Natural killer cell (primary cell): ENCODE measurements at places on chromosomes 1 and 21.

GRCh38 chr1:208207388-208208131, 36.6 kb downstream of the PLXNA2 start:
- H3K4me3 ChIP-seq: no peak overlapping the region
- no peaks in the 10 kb centered on the region for H3K36me3 ChIP-seq
- no peaks in the 10 kb centered on the region for H3K27me3 ChIP-seq
- no peak for DNase-seq
- no peaks in the 10 kb centered on the region for H3K4me1 ChIP-seq
- H3K27ac ChIP-seq: no peak overlapping the region

DNA sequence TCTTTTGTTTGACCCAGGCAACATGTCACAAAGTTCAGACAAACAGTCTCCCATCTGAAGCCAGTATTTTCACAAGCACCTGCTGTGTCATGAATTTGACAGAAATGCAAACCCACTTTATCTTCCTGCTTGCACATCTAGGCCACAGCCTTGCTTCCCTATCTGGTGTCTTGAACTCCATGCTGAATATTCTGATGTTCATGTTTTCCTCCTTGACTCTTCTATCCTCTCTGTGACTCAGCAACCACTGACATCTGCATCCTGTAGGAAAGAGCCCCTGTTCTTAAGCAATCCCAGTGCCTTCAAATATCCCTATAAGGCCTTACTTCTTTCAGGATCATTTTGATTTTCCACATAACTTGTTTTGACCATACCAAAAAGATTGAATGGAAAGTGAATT, 6.5 kb downstream of the CD55 start:
- no peak overlapping the region for H3K4me3 ChIP-seq
- no peak for DNase-seq
- H3K4me1 ChIP-seq: peaks cover 7% of the 10 kb centered on the region
- peaks cover 81% of the 10 kb centered on the region for H3K36me3 ChIP-seq
- no peak overlapping the region for H3K27ac ChIP-seq

DNA sequence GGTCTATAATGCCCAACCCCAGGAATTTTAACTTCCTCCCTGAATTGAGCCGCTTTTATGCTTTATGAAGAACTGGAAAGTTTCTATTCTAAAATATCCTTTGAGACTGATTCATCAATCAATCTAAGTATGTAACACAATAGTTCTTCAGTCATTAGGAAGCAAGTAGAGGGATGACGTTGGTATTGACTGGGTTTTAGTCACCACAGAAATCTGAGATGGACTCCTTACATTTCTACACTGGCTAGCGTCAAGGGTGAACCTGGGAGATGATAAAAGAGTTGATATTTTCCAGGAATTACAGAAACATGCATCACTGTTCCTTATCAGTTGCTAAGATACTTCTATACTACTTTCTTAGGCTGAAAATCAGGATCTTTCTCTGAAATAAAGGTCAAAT, 308.0 kb downstream of the HMCN1 start:
- H3K27me3 ChIP-seq: no peaks in the 10 kb centered on the region
- H3K4me1 ChIP-seq: no peaks in the 10 kb centered on the region
- no peak overlapping the region for H3K4me3 ChIP-seq
- H3K36me3 ChIP-seq: no peaks in the 10 kb centered on the region
- DNase-seq: no peak
- H3K27ac ChIP-seq: no peak overlapping the region

DNA sequence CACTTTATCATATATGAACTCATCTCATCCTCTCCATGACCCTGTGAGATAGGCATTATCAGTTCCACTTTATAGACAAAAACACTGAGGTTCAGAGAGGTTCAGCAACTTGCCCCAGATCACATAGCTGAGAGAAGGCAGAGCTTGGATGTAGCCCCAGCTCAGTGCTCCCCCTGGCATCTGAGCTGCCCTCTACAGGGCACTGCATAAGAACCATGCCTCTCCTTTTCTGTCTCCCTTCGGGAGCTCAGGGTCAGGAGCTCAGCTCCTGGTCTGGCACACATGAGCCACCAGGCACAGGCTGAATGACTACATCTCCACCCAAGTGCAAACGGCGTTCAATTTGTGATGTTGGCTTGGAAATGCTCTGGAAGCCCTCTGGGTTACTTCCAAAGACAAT, 16.9 kb downstream of the RAB7B start:
- no peaks in the 10 kb centered on the region for H3K36me3 ChIP-seq
- H3K4me1 ChIP-seq: no peaks in the 10 kb centered on the region
- H3K27me3 ChIP-seq: no peaks in the 10 kb centered on the region
- DNase-seq: no peak

DNA sequence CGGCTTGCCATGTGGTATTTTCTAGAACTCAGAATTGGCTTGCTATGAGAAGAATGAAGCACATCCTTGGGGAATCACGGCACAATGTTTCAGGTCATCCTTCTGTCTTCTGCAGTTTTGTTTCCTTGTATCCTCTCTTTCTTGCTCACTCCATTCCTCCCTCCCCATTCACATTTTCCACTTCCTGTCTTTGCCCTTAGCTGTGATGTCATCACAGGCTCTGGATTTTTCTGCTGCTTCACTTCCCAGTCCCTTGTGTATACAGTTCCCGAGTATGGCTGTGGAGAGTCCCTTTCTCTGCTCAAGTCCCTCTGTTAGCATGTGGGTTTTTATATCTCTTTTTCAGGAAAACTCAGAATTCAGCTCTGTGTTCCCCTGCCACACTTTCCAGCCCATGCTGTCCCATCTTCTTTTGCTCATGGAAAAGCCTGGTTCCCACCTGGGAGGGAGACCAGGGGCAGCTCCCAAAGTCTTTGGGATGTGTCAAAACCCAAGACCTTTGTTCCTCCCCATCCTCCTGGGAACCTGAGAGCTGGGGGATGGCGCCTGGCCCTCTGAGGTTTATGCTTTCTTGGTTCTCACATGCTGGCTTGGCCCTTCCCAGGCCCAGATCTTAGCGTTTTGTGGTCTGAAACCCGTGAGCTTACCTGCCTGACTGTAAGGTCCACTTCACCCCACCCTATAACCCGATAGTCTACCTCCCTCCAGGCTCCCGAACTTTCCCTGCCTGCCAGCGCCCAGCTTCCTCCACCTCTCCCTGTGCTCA, 4.8 kb upstream of the RGS16 start:
- peaks cover 46% of the 10 kb centered on the region for H3K27me3 ChIP-seq
- H3K4me3 ChIP-seq: no peak overlapping the region
- H3K27ac ChIP-seq: no peak overlapping the region
- H3K36me3 ChIP-seq: no peaks in the 10 kb centered on the region
- DNase-seq: no peak

- no peaks in the 10 kb centered on the region for H3K36me3 ChIP-seq
- no peaks in the 10 kb centered on the region for H3K27me3 ChIP-seq
- H3K4me3 ChIP-seq: no peak overlapping the region
- DNase-seq: no peak
Observed at GRCh38 chr1:192104852-192105251, 53.4 kb upstream of the RGS18 start.

DNA sequence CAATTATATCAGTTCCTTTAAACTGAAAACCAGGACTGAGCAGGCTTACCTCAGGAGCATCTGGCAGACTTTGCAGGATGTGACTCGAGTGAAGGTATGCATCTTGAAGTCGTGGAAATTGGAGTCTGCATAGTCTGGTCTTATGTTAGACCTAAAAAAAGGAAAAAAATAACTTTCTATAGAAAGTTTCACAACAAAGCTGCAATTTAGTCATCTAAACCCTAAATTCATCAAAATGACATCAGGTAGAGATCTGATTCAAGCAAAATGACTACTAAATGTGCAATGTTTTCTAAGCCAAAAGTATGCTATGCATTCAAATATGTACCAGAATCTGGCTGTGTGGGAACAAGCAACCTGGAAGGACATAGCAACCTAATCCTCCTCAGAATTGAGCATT, 260.1 kb downstream of the VAV3 start:
- no peak for DNase-seq
- no peaks in the 10 kb centered on the region for H3K27me3 ChIP-seq
- H3K4me1 ChIP-seq: no peaks in the 10 kb centered on the region
- H3K27ac ChIP-seq: no peak overlapping the region
- peaks cover 26% of the 10 kb centered on the region for H3K36me3 ChIP-seq
- no peak overlapping the region for H3K4me3 ChIP-seq

GRCh38 chr21:25936776-25937175, 202.0 kb downstream of the GABPA start:
- no peaks in the 10 kb centered on the region for H3K4me1 ChIP-seq
- no peak overlapping the region for H3K4me3 ChIP-seq
- no peak overlapping the region for H3K27ac ChIP-seq
- H3K27me3 ChIP-seq: no peaks in the 10 kb centered on the region

DNA sequence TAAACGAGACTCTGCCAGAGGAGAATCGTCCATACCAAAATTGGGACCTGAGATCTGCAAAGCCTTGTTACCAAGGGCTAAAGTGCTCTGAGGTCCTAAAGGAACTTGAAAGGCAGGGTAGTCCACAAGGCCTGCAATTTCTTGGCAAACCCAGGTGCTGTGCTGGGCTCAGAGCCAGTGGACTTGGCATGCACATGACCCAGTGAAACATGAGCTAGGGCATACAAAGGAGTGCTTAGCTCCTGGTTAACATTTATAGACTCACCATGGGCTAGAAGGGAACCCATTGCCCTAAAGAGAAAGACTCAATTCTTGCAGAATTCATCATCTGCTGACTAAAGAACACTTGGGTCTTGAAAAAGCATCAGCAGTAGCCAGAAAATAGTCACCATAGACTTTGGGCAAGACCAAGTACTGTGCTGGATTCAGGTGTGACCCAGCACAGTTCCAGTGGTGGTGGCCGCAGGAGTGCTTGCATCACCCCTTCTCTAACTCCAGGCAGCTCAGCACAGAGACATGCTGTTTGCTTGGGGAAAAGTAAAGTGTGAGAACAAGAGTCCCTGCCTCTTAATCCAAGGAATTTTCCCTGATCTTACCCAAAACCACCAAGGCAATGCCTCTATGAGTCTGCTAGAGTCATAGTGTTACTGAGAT, 1069.4 kb upstream of the ADGRL2 start:
- no peak for DNase-seq
- no peaks in the 10 kb centered on the region for H3K27me3 ChIP-seq
- no peak overlapping the region for H3K4me3 ChIP-seq
- H3K27ac ChIP-seq: no peak overlapping the region
- no peaks in the 10 kb centered on the region for H3K36me3 ChIP-seq

GRCh38 chr1:117674521-117675400, 68.9 kb downstream of the TENT5C start:
- H3K27me3 ChIP-seq: no peaks in the 10 kb centered on the region
- no peaks in the 10 kb centered on the region for H3K36me3 ChIP-seq
- no peak overlapping the region for H3K27ac ChIP-seq

GRCh38 chr1:185716095-185716494, 18.1 kb upstream of the HMCN1 start:
- H3K4me3 ChIP-seq: no peak overlapping the region
- no peaks in the 10 kb centered on the region for H3K36me3 ChIP-seq
- no peak for DNase-seq
- peaks cover 4% of the 10 kb centered on the region for H3K27me3 ChIP-seq

- no peaks in the 10 kb centered on the region for H3K27me3 ChIP-seq
- no peak overlapping the region for H3K27ac ChIP-seq
- no peak overlapping the region for H3K4me3 ChIP-seq
- no peaks in the 10 kb centered on the region for H3K4me1 ChIP-seq
- DNase-seq: no peak
Observed at GRCh38 chr1:3117879-3118278, 48.9 kb downstream of the PRDM16 start.

DNA sequence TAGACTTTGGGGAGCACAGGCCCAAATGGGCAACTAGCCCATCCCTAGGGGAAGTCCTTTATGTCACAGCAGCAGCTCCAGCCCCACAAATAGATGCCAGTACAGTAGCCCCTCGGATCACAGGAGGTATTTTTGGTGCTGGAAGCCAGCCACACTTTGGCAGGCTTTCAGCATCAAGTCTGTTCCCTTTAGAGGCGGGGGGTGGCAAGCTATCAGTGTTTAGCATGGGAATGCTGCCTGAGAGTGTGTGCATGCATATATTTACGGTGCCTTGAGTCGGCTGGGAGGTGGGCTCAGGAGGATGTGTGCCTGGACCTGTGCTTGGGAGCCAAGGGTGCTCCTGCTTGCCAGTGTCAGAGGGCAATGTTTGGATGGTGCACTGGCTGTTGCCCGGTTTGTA, 3.5 kb upstream of the PLXNA2 start:
- no peak for DNase-seq
- peaks cover 18% of the 10 kb centered on the region for H3K4me1 ChIP-seq
- H3K27ac ChIP-seq: no peak overlapping the region

DNA sequence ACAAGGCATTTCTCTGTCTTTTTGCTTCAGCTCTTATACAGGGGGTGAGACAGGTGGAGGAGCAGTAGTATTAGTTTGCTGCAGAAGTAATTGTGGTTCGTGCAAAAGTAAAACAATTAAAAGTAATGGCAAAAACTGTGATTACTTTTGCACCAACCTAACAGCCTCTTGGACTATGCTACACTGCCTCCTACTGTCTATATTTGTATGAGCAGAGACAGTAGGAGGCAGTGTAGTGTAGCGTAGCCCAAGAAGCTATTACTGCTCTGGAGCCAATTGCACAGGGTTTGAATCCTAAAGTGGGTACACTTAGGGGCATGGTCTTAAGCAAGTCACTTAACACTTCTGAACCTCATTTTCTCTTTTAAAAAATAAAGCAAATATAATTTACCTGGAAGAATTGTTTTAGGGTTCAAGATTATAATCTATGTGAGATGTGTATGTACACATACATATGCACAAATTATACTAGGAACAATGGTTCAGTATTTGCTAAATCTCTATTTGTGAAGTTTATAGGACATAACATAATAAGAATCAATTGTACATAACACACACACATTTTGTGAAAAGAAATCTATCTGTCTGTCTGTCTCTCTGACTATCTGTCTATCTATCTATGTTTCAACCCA, 103.8 kb downstream of the BRINP3 start:
- H3K27me3 ChIP-seq: no peaks in the 10 kb centered on the region
- H3K27ac ChIP-seq: no peak overlapping the region
- H3K4me3 ChIP-seq: no peak overlapping the region
- no peaks in the 10 kb centered on the region for H3K4me1 ChIP-seq
- no peak for DNase-seq

DNA sequence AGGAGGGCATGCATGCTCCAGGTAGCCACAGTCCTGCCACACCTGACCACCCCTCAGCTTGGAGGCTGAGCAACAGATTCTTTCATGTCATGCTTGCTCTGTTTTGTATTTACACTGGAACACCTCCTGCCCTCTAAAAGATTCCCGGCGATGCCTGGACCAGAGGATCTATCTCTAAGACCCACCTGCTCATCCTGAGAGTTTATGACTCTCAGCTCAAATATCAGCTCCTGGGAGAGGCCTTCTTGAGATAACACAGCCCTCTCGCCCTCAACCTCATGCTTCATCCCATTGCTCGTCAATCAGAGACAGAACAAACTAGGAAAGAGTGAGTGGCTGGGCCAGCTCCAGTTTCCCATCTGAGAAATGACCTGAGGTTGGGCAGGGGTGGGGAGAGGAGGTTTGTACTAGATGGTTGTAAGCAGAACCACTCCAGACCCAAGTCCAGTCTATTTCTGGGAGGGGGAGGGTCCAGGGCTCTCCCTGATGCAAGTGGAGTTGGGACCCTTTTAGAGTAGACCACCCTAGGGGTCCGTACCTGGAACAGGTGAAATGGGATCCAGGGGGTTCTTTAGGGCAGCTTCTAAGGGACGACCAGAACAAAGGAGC, 524.5 kb downstream of the MATN1 start:
- no peak overlapping the region for H3K27ac ChIP-seq
- no peak overlapping the region for H3K4me3 ChIP-seq
- H3K36me3 ChIP-seq: no peaks in the 10 kb centered on the region
- H3K4me1 ChIP-seq: peaks cover 12% of the 10 kb centered on the region

GRCh38 chr1:243748706-243749283, 101.2 kb downstream of the AKT3 start:
- H3K27me3 ChIP-seq: no peaks in the 10 kb centered on the region
- no peaks in the 10 kb centered on the region for H3K4me1 ChIP-seq
- no peak overlapping the region for H3K4me3 ChIP-seq
- no peak for DNase-seq
